ENCODE measurements at places on chromosomes 16 and 17.
A peak's percentile ranks its signal among the peaks of the same experiment; 100 is the strongest.

DNA sequence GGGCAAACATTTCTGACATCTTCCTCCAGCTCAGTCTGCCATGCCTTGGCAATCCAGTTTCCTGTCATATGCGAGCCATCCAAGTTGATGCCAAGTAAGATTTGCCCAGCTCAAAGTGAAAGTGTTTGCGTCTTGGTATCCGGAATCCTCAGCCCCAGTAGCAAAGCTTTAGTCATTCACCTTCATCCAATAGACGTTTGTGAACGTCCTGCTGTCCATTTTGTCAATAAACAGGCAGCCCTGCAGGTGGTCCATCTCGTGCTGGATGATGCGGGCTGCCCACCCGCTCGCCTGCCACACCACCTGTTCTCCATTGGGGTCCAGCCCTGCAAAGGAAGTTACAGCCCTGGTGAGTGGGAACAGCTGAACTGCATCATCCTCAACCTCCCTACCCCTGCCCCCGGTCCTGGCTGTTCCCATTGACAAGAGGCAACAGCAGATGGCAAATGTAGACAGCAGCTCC lies 1.5 kb downstream of the PDF start:
- peak; percentile 63 for DNase-seq

DNA sequence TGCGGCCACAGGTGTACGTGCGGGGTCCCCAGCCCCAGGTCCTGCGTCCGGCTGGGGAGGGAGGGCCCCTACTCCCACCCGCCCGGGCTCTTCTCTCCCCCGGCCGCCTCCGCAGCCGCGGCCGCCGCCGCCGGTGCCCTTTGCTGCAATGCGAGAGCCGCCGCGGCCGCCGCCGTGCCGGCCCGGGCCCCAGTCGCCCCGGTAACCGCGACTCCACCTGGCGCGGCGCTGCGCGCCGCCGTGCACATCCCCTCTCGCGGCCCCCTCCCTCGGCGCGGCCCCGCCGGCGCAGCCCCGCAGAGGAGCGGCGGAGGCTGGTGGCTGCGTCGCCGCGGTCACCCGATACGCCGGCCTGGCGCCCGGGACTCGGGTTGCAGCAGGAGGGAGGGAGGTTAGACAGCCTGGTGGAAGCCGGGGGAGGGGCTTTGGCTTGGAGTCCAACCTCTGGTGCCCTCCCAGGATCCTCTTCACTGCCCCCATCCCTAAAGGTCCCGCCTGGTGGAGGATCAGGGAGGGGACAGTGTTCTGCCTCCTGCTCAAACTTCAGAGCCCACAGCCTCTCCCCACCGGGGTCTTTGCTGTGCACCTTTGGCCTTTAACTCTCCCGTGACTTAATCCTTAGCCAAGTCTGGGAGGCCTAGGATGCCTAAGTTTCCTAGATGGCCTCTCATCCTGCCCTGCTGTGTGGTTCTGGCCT lies 32.9 kb downstream of the SRCIN1 start:
- no peak for DNase-seq

DNA sequence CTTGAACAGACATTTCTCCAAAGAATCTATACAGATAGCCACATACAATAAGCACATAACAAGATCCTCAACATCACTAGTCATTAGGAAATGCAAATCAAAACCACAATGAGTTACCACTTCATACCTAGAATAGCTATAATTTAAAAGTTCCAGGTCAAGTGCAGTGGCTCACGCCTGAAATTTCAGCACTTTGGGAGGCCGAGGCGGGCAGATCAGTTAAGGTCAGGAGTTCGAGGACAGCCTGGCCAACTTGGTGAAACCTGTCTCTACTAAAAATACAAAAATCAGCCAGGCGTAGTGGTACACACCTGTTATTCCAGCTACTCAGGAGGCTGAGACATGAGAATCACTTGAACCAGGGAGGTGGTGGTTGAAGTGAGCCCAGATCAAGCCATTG lies 19.9 kb downstream of the RANBP10 start:
- no peak for DNase-seq

DNA sequence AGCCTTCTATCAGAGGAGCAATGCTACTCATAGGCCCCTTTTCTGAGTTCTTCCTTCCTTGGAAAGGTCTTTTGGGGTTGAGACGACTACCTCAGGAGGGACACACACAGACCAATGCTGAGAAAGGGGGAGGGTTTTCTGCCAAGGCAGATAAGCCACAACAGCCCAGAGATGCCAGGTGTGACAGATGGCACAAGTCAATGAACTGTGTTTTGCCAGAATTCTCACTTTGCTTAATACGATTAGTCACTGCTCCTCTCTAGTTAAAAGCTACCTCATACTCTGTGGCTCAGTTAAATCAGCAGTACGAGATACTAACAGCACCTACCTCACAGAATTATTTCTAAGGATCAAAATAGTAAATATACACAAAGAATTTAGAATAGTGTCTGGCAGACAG lies 8.0 kb downstream of the BRD7 start:
- peak; percentile 61 for DNase-seq

DNA sequence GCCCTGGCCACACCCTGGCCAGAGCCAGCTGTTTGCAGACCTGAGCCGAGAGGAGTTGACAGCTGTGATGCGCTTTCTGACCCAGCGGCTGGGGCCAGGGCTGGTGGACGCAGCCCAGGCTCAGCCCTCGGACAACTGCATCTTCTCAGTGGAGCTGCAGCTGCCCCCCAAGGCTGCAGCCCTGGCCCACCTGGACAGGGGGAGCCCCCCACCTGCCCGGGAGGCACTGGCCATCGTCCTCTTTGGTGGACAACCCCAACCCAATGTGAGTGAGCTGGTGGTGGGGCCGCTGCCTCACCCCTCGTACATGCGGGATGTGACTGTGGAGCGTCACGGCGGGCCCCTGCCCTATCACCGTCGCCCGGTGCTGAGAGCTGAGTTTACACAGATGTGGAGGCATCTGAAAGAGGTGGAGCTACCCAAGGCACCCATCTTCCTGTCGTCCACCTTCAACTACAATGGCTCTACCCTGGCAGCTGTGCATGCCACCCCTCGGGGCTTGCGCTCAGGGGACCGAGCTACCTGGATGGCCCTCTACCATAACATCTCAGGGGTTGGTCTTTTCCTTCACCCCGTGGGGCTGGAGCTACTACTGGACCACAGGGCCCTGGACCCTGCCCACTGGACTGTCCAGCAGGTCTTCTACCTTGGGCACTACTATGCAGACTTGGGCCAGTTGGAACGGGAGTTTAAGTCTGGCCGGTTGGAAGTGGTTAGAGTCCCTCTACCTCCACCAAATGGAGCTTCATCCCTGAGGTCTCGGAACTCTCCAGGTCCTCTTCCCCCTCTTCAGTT lies 578 bp downstream of the AOC2 start:
- no peak for DNase-seq

DNA sequence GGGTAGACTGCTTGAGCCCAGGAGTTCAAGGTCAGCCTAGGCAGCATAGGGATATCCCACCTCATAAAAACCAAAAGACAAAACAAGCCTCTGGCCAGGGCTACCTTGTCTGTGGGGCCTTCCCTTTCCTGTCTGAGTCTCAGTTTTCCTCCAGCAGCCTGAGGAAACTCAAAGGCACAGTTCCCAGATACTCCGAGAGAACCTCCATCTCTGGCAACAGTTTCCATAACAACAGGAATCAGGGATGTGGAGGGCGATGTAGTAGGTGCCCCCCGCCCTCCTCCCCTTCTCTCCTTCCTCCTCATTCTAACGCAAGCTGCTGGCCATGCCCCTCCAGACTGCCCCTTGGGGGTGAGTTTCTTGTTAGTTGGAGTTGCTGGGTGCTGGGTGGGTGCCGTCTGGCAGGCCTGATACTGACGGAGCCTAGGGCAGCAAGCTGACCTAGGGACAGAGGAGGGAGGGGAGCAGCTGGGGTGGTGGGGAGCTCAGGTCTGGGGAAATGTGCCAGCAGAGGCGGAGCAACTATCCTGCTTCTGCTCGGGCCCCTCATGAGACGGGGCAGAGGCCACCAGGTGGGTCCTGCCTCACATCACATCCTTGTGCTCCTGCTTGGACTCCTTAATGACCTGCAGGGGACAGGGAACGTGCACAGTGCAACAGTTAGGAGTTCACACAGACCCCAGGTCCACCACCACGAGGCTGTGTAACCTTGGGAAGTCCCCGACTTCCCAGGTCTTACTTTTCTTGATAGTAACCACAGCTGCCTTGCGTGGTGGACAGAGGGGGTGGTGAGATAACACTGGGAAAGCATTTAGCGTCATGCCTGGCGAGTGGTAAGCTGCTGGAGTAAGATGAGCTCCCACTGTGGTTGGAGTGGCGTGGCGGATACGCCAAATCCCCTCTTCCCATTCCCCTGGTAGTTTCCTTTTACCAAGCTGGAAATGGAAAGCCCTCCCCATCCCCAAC lies 7.8 kb upstream of the EFTUD2 start:
- DNase-seq = no peak

DNA sequence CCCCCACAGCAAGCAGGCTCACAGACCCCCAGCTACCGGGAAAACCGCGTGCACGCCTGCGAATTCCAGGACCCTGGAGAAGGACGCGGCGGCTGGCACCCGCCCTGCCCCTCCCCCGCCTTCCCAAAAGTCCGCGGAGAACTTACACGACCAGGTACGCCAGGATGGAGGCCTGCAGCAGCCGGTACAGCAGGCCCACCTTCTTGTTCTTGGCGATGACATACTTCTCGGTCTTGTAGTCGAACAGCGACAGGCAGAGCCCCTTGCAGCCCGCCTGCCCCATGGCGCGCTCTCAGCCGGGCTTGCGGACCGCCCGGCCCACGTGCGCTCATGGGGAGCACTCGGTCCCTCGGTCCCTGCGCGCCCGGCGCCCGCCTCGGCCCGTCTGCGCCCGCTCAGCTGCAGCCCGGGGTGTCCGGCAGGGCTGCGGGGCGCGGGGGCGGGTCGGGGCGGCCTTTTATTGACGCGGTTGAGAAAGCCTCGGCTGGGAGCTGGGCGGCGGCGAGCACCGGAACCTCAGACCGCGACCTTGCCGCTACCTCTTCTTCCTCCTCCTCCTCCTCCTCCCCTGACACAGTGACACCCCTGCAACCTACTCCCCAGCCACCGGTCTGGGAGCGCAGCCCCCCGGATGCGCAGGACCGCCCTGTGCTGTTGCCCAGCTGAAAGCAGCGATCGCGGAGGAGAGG lies at the start of gene P2RX5:
Gene P2RX5 (minus strand): TSS at position 433 of the 689 bp plus-strand sequence. CDS start 150 bp downstream, at position 283.
- no peak for DNase-seq

- DNase-seq = no peak
These were observed 692 bp upstream of the SOCS1 start for GRCh38 chr16:11256661-11257130.

GRCh38 chr17:80832266-80832676 lies 159.4 kb upstream of the CHMP6 start:
- DNase-seq = peak; percentile 13

DNA sequence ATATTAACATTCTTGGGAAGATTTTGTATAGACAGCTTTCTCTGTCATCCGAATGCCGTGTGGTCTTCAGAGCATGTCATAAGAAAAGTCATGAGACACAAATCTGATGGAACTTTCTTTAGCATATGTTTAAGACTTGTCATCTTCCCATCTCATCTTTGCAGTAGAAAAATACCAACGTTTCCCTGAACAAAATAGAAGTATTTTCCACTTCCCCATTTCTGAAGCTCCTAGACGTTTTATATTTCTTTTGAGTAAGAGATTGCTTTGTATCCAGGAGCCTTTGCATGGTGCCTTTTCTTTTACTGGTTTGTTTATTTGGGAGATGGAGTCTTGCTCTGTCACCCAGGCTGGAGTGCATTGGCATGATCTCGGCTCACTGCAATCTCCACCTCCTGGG lies 235.1 kb downstream of the PRKCA start:
- DNase-seq = no peak

GRCh38 chr16:85055493-85056210 lies 28.1 kb downstream of the KIAA0513 start:
- DNase-seq = peak; percentile 37

DNA sequence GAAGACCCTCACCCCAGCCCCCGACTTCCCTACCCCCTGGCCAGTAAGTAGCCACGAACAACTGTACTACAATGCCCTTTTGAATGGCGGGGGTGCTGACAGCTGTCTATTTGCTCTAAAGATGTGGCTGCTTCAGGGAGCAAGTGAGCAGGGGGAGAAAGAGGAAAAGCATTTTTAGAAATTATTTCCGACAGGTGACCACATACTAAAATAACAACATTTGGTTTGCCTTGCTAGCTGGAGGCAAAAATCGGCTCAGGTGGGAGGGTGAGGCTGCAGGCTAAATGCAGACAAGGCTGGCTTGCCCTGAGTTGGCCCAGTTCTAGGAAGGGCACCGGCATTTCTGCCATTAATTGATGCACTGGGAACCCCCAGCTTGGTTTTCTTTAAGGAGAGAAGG lies 188.5 kb downstream of the XYLT1 start:
- no peak for DNase-seq

GRCh38 chr16:73043828-73044467 lies 4.0 kb downstream of the ZFHX3 start:
- no peak for DNase-seq

GRCh38 chr17:12547831-12548230 lies 117.9 kb upstream of the MYOCD start:
- no peak for DNase-seq

GRCh38 chr16:6548507-6548906 lies 784.1 kb upstream of the RBFOX1 start:
- DNase-seq = no peak

- DNase-seq = no peak
These were observed 82.8 kb downstream of the TNFRSF13B start for GRCh38 chr17:16889088-16889465.

DNA sequence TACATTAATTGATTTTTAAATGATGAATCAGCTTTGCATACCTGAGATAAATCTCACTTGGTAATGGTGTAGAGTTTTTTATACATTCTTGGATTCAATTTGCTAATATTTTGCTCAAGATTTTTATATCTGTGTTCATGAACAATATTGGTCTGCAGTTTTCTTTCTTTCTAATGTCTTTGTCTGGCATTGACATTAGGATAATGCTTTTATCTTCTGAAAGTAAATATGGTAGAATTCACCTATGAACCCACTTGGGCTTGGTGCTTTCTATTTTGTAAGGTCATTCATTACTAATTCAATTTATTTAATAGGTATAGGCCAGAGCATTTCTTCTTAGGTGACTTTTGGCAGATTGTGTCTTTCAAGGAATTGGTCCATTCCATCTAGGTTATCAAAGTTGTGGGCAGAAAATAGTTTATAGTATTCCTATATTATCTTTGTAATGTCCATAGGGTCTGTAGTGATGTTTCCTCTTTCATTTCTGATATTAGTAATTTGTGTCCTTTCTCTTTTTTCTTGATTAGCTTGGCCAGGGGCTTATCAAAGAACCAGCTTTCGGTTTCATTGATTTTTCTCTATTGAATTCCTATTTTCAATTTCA lies 45.6 kb downstream of the NACA2 start:
- no peak for DNase-seq

DNA sequence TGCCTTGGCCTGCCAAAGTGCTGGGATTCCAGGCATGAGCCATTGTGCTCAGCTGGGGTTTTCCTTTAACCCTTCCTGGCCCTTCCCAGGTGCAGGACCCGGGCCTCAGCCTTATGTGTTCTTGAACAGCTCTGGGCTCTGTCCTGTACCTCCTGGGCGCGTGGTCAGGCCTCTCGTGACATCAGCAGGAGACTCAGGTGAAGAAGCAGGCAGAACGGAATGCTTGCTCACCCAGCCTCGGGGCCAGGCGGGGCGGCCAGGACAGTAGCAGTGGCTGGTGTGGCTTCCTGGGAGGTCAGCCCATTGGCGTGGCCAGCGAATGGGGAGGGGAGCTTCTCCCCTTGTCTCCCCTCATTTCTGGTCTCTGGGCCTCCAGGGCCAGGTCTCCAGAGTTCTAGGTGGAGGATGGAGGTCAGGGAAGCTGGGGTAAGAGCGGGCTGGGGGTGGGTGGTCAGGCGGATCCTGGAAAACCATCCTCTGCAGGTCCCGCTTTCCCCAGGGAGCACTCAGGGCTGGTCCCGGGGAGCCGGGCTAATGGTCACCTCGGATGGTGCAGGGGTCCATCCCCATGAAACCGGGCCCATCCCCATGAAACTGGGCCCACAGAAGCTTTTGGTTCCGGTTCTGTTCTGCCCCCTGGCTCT lies 281.5 kb downstream of the SEC14L1 start:
- DNase-seq = peak; percentile 61
